ENCODE measurements at places on chromosomes 13 and 19. TPM values are rescaled to one million over a fixed set of nuclear protein-coding genes. Genes with fewer than 3 reads are reported as not detected.

DNA sequence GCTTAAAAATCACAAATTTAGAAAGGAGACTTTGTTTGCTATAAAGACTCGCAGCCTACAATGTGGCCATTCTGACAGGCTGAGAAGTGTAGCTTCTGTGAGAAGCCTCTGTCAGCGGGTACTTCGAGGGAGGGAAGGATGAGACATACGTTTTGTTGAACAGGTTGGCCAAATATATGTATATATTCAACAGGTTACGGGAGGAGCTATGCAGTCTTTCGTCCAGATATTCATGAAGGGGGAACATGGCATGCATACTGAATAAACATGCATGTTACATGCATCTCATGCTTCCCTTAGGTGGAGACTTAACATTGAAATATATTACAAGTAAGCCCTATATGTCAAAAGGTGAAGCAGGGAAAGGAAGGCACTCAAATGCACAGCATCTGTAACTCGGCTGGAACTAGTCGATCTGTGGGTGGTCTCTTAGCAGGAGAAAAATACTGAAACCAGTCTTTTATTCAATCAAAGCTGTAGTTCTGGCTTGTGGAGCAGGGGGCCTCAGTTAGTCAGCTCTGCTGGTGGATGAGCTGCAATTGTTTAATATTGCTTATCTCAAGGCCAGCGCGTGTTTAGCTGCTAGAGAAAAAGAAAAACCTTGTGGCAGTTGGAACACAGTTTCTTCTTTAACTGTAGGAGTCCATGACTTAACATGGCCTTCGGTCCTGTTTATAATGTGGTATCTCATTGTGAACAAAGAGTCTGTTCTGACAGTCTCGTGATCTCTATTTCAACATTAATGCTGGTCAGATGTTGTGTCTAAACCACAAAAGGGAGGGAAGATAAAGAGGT lies 94.3 kb downstream of the FAM216B start:
- peak; percentile 59 for DNase-seq

- DNase-seq: no peak
These were observed 40.1 kb downstream of the ZC3H13 start for GRCh38 chr13:46012404-46012803.

SMIM44 gene
- not detected for total RNA-seq

LIM2 gene
- total RNA-seq: not detected

DNA sequence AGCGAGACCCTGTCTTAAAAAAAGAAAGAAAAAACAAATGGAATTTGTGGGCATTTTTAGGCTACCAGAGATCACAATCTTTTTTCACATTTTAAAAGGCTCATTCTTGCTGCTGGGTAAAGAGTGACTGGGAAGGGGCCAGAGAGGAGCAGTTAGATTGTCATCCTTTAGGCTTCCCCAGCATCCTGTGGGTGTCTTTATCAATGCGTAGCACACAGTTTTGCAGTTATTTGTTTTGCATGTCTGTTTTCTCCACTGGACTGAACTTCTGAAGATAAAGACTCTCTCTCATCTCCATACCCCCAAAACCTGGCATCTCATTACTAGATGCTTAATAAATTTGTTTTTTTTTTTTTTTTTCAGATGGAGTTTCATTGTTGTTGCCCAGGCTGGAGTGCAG lies 2.1 kb upstream of the UTP14C start:
- no peak for DNase-seq

- peak; percentile 10 for DNase-seq
These were observed 528.2 kb downstream of the LMO7 start for GRCh38 chr13:76164290-76164689.

DNA sequence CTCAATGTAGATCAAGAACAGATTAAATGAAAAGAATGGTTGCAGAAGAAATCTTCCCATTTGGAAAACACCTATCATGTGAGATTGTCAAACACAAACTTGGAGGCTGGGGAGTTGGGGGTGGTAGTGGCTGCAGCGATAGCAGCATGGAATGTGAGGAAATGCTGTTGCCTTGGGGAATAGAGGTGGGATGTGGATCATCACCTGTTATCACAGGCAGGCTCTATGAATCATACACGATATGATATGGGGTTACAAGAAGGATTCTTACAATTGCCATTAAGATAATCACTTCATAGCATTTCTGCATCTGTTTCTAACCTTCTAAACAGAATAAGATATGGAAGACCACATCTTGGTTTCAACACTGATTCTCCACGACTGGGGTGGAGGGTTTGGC lies 88.7 kb downstream of the RNASEH2B start:
- DNase-seq: no peak

All from fibroblast of villous mesenchyme (primary cell).